Immature natural killer cell (primary cell): ENCODE measurements at places on chromosomes 7 and 10.
A peak's percentile ranks its signal among the peaks of the same experiment; 100 is the strongest.

- DNase-seq, result no peak
Observed at GRCh38 chr10:78617631-78618030, 451.1 kb upstream of the ZMIZ1 start.

DNA sequence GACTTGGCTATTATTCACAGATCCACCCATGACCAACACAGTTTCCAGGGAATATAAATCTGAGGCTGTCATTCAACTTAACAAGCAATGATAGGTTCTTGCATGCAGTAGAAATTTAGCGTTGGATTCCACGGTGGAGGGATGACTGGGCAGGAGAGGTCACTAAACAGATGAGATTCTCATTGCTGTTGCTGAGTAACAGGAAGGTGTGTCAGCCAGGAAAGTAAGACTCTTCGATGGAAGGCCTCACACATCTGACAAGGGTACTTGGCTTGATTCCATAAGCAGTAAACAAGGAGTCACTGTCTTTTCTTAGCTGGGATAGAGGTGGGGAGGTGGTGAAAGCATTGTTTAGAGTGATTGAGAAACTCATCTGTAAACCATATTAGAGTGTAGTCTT lies 1152.0 kb downstream of the SORCS3 start:
- DNase-seq, result no peak

DNA sequence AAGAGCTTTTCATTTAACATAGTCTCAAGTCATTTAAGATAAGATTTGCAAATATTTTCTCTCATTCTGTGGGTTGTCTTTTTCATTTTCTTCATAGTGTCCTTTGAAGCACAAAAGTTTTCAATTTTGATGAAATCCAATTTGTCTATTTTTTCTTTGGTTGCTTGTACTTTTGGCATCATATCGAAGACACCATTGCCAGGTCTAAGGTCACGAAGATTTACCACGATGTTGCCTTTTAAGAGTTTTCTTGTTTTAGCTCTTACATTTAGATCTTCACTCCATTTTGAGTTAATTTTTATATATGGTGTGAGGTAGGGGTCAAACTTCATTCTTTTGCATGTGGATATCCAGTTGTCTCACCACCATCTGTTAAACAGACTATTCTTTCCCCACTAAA lies 34.7 kb downstream of the TMEM270 start:
- no peak for DNase-seq

GRCh38 chr7:157660971-157661610 lies 324.3 kb downstream of the DNAJB6 start:
- no peak for DNase-seq

GRCh38 chr7:23175938-23176337 lies 5.9 kb upstream of the NUP42 start:
- DNase-seq, result no peak

GRCh38 chr7:149495785-149496641 lies 1.6 kb downstream of the ZNF746 start:
- DNase-seq, result no peak

- DNase-seq, result no peak
Observed at GRCh38 chr7:118626739-118627138, 402.2 kb downstream of the ANKRD7 start.

- no peak for DNase-seq
Observed at GRCh38 chr7:139917851-139918250, 88.8 kb downstream of the TBXAS1 start.

GRCh38 chr10:96655461-96656197 lies 64.7 kb downstream of the PIK3AP1 start:
- peak; percentile 44 for DNase-seq

DNA sequence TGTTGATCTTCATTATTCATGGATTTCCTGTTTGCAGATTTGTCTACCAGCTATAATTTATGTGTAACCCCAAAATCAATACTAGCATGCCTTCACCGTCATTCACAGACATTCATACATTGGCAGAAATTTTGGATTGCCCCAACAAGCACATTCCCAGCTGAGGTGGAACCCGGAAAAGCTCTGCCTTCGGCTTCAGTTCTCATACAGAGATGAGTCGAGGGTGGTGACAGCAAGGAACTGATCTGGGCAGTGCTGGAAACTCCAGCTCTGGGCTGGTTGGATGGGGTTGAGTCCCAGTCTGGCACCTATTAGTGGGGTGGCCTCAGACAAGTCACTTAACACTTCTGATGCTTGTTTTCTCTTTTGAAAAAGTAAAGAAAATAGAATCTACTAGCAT lies 267.5 kb downstream of the SNX13 start:
- DNase-seq, result no peak

- DNase-seq, result no peak
Observed at GRCh38 chr7:12738665-12739064, 51.2 kb downstream of the ARL4A start.

DNA sequence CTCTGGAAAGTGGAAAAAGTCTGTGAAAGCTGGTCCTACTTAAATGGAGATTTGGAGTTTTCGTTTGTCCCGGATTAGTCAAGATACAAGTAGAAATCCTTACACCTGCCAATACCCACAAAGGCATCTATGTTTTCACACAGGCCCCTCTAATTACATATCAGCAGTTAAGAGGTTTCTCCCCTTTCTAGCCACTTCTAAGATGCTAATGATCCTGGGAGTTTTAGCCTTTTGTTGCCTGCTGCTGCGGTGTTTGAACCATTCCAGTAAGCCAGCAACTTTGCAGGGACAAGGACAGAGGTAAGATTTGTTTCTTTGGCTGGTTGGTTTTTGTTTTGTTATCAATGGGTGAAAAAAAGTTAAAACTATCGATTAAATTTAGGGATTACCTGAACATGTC lies 5.8 kb upstream of the C1QL3 start:
- DNase-seq, result no peak

DNA sequence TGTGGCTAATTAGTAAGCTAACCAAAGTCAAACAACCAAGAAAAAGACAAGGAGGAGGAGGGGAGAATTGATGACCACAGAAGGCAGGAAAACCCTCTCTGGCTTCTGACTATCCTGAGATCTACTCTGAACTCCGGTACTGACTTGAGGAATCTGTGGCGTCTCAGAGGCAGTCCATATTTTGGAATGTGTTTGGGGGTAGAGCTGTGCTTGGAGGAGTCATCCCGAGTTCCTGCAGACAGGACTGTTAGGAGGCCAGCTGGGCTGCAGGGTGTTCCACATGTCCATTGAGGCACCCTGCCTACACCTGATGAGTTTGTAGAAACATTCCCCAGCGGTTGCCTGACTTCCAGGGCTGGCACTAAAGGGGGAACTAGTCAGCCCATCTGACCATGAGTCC lies 91.6 kb downstream of the PLCE1 start:
- DNase-seq, result no peak

DNA sequence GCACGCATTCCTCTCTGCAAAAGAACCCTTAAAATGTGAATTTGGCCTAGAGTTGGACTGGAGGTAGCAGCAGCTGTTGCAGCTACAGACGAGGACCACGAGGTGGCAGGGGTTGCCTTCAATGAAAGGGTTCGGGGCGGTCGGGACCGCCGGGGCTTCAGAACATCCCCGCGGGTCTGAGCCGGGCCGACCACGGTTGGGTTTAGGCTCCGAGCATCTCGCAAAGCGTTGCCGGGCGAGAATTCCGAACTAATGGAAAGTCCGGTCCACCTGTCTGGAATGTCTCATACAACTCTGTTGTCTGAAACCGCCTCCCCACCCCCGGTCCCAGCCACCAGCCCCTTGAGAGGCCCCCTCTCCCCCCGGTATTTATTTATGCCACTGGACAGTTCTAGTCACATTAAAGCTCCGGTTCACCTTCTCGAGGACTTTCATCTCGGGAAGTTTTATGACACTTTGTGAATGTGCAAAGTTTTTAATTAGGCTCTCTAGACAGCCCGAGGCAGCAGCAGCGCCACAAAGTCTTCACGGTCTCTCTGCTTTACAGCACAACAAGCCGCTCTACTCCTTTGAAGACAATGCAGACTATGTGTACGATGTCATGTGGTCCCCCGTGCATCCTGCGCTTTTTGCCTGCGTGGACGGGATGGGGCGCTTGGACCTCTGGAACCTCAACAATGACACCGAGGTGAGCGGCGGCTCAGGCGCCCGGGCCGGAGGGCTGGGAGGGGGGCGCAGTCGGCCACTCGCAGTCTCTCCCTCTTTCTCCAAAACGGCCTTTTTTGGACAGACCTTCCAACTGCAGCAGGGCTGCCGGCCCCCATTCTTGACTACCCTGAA lies 246.2 kb downstream of the SLC25A13 start:
- DNase-seq, result peak; percentile 24

DNA sequence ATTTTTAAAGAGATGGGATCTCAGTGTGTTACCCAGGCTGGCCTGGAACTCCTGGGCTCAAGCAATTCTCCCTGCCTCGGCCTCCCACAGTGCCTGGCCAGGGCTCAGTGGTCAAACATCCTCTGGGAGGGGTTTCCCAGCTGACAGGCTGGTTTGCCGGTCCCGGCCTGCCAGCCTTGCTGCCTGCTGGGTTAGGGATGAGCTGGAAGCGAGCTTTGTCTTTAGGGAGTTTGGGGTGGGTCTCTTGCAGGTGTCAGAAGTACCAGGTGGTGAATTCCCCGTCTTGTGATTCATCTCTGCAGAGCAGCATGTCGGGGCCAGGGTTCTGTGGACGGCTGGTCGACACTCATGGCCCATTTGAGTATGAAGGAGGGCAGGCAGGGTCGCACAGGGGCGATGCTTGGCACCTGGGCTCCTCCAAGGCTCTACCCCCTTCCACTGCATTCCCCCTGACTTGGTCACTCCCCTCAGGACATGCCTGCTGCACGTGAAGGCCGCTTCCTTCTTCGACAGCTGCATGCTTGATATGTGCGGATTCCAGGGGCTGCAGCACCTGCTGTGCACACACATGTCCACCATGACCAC lies 30.3 kb downstream of the ZAN start:
- DNase-seq, result no peak

DNA sequence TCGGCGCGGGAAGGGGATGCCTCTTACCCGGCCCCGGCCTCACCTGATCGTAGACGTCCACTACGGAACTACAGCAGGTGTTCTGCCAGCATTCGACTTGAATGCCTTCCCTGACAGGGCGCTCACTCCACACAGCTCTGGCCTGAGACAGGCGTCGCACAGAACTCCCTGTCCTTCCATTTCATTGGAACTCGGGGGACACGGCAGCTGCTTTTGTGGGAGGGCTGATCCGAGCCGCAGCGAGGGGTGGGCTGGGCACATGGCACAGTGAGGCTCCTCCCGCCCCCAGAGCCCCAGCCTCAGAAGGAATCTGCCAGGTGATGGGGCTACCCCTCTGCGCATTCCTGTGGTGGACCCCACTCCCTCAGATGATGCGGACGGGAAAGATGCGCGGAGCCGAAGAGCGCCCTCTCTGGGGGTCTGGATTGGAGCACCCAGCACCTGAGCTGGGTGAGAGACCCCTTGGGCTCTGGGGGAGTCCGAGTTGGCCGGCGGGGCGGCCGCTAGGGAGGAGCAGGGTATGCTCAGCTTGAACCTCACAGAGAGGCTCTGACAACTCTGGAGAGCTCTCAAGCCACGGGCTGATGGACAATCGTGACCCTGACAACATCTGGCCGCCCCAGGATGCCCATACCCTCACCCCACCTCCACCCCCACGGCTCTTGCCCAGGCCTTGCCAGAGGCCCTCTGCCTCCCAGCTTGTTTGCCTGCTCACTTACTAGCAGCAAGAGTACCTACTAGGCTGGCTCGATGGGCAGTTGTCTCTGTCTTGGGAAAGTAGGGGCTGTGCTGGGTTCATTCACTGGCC lies 36.6 kb downstream of the RASGEF1A start:
- DNase-seq, result no peak

- no peak for DNase-seq
Observed at GRCh38 chr10:18582803-18583202, 68.6 kb downstream of the NSUN6 start.

- DNase-seq, result no peak
Observed at GRCh38 chr10:15222511-15222910, 54.0 kb upstream of the NMT2 start.

- no peak for DNase-seq
Observed at GRCh38 chr10:3118641-3119091, 51.3 kb downstream of the PFKP start.

DNA sequence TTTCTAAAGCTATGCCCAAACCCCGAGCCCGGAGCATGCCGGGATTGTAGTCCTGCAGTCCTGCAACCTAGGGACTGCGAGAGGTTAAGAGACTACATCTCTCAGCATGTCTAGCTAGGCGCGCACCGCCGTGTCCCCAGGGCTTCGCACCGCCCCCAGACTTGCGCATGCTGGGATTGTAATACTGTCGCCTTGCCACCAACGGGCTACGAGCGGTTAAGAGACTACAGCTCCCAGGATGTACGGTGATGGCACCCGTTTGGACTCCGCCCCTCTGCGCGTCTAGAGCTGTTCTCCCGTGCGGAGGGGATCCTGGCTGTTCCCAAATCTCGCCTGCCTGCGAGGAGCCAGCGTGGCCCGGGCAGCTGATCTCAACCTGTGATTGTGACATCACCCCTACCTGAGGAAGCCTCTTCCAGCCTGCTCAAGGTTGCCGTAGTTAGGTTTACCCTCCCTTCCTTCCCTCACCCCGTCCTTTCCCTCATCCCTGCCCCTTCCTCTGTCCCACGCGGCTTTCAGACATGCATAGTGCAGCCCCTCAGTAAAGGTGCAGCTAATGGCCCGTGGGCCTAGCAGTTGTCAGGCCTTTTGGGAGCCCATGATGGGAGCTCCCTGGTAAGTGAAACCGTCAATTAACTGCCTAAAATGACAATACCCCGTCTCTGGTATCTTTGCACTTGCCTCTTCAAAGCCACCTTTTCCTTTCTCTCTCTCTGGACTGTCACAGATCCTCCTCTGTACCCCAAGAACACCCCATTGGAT lies 6.3 kb upstream of the ZNF736 start:
- DNase-seq, result peak; percentile 85

DNA sequence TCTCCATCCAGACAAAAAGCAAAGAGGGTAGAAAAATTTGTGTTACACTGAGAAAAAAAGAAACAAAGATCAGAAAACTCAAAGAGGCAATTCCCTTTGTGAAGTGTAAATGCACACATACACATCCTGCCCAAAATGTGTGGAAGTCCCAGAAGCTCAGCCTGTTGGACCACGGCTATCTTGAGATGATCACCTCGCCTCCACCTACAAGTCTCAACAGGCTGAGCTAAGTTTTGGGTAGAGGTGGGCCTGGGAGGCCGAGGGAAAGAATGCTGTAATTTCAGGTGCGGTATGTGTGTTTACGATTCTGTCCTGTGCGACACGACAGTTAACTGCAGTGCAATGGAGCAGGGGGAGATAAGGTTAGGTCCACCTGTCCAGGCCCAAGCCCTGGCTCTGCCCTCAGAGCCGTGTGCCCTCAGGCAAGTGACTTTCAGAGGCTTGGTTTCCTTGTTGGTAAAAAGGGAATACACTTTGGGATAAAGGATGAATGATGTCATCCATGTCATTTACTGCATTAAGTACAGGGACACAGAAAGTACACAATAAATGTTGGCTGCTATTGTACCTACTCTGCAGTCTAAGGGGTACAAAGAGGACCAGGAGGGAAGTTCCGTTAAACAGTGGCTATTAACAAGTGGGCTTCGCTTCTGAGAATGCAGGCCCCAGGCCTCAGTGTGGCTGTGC lies 67.3 kb downstream of the AFAP1L2 start:
- no peak for DNase-seq

DNA sequence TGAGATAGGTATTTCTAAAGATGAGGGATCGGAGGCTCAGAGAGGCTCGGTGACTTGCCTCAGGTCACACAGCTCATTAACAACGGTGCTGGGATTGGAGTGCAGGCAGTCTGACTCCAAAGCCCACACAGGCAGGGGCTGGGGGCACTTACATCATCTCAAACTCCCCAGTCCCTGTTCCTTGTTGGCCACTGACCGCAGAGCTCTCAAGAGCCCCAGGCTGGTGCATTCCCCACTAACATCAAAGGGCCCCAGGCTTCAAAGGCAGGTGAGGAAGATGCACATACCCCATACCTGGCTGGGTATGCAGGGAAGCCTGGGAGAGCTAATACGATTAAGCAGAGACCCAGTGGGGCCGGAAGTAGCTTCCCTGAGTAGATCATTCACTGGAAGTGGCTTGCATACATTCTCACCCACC lies 13.7 kb upstream of the NODAL start:
- no peak for DNase-seq
